CD4-positive, alpha-beta T cell treated with Interleukin-6 for 4 hours (primary cell): ENCODE measurements at places on chromosomes 2 and 18.

DNA sequence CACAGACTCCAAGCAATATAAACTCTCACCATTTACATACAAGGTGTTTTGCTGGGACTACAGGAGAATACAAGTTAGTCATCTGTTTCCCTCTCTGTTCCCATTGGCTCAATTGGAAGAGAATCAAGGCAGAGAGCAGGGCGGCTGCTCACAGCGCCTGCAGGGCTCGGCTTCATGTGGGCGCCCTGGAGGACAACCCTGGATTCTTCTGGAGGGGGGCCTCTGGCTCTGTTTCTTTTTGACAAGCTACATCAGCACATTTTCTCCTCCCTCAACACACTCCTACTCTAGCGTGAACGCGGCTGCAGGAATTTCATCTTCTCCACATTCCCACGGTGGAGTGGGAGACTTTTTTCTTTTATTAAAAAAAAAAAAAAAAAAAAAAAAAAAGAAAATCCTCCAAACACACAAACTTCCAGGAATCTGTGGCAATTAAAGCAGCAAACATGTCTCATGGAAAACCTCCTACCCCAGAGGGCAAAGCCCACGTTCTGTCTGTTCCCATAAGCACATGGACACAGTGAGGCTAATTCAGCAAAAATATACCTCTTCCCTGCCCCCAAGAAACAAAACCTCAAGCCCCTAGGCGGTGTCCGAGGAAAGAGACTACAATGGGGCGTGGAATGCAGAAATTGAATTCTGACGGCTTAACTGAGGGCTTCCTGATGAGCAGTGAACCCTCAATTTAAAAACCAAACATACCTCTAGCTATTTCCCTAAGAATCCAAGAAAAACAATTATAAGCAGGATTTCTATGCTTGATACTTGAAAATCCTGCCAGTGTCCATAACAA is 50.6 kb downstream of the PARD6G start:
- no peak for DNase-seq

DNA sequence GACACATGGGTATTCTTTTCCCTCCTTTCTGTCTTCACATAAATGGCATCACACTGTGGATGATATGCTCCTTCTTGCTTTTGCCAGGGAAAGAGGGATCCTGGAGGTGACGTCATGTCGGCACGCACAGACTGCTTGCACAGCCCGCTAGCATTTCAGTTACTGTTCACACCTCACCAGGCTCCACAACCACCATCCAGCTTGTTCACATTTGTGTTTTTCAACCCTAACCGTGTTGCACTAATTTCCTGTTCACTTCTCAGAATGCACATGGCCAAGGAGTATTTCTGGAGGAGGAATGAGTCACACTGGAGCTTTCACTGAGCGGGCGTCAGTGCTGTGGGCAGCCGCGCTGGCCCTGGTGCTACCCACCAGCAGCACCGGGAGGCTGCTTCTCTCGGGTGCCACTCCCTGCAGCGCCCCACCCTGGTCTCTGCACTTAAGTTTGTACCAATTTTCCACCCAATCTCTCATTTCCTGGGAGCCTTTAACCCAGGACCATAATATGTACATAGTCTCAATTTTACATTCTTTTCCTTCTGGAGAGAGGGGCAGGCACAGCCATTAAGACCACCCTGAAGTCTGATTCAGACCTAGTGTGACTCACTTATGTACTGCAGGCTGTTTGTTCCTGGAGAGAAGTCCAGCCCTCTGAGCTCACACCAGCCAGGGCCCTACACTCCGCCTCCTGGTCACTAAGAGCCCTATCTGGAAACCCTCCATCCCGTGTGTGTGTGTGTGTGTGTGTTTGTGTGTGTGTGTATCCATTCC is 65.1 kb downstream of the MBP start:
- DNase-seq = peak; percentile 79

- DNase-seq = no peak
Observed at GRCh38 chr18:72822202-72822601, 45.6 kb downstream of the NETO1 start.

DNA sequence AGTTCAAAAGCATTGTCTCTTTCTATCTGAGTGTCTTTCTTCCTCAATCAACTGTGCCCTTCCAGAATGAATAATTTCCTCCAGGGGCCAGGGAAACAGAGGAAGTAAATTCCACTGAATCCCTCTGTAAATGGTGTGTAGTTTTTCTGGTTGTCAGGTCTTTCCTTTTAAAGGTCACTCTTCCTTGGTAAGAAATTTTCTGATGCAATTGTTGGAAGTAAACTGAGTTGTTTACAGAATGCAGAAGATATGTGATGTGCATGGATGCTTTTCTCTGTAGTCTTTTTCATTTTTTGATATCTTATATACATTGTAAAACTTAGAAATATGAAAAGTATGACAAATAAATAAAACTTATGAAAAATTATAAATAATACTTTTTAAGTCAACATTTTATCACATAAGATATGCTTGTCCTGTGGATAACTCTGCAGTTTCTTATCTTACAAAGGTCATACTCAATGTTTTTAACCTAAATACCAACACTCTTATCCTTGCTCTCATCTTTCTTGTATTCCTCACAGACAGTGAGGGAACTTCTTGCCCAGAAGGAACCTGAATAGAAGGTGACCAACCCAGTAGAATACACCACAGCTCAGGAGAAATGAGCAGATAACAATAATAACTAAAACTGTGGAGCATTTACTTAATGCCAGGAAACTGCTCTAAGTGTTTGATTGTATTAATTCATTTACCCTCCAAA is 234.5 kb downstream of the METTL4 start:
- no peak for DNase-seq

GRCh38 chr18:48095726-48096125 is 165.3 kb upstream of the SMAD2 start:
- no peak for DNase-seq

GRCh38 chr18:58787536-58788149 is 77.0 kb upstream of the ZNF532 start:
- no peak for DNase-seq
